Cortex of kidney (tissue), 1 donor: ENCODE measurements at places on chromosomes 7 and 10.

DNA sequence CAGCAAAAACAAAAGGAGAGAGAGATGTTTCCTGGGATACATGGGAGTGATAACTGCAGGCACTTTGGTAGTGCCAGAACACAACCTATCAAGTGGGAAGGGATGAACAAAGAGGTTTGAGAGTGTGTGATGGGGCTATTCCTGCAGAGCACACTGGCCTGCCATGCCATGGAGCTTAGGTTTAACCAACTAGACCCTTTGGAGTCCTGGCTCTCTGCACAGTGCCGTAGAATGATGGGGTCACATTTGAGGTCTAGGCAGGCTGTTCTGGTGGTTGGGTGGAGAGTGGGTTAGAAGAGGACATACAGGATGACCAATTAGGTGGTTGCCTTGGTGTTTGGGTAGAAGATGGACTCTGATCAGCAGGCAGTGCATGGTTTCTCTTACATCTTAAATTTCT lies 101.9 kb upstream of the HABP2 start:
- DNase-seq: no peak

DNA sequence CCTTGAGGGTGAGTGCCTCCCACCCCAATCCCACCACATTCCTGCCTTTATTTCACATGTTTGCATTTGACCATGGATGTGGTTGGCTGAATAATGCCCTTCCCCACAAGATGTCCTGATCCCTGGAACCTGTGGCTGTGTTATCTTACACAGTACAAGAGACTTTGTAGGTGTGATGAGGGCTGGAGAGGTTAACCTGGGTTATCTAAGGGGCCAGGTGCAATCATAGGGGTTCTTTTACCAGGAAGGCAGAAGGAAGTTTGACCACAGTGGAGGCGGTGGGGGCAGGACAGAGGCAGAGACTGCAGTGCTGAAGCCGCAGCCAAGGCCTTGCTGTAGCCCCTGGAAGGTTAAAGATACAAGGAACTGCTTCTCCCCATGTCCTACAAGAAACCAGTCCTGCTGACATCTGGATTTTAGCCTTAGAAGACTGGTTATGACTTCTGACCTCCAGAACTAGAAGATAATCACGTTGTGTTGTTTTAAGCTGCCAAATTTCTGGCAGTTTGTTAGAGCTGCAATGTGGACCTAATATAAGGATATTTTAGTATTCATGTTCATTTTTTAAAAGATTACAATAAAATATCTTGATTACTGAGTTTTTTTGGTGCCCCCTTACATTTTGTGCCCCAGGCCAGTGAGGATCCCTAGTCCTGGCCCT lies 136.6 kb downstream of the ARHGAP22 start:
- no peak for DNase-seq

- DNase-seq: no peak
Observed at GRCh38 chr7:80373429-80374032, 138.3 kb downstream of the GNAT3 start.

DNA sequence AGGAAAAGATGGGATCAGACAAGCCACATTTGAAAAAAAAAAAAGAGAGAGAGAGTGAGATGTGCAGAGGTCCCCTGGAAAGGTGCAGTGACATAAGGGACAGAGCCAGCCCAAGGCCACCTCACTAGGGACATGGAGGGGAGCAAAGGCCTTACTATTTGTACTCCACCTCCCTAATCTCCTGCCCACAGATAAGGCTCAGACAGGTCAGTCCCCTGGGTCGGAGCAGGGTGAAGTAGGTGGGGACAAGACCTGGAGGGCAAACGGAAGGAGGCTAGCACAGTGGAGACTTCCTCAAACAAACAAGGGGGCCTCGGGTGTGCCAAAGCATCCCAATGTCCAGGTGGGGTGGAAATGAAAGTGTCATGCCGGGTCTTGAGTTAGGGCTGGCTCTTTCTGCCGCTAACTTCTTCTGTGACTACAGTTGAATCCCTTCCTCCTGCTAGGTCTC lies 7.0 kb downstream of the PRF1 start:
- no peak for DNase-seq

GRCh38 chr7:26165950-26166683 lies 14.1 kb downstream of the NFE2L3 start:
- DNase-seq: no peak

DNA sequence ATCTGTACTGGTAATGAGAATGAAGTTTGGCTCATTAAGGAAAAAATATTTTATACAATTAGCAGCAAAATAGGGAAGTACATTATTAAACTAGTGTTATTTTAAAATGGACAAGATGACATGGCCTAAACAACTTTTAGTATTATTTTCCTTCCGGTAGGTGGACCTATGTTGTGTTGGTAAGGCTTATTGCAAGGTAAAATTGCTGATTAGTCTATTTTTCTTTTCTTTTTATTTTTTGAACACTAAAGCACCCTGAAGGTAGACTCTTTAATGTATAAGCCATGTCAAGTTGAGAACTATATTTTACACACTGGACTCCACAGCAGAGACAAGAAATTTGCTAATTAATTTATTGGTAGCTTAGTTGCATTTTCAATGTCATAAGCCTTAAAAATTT lies 239.5 kb upstream of the POT1 start:
- no peak for DNase-seq

GRCh38 chr10:125217990-125218675 lies 57.8 kb upstream of the CTBP2 start:
- no peak for DNase-seq

DNA sequence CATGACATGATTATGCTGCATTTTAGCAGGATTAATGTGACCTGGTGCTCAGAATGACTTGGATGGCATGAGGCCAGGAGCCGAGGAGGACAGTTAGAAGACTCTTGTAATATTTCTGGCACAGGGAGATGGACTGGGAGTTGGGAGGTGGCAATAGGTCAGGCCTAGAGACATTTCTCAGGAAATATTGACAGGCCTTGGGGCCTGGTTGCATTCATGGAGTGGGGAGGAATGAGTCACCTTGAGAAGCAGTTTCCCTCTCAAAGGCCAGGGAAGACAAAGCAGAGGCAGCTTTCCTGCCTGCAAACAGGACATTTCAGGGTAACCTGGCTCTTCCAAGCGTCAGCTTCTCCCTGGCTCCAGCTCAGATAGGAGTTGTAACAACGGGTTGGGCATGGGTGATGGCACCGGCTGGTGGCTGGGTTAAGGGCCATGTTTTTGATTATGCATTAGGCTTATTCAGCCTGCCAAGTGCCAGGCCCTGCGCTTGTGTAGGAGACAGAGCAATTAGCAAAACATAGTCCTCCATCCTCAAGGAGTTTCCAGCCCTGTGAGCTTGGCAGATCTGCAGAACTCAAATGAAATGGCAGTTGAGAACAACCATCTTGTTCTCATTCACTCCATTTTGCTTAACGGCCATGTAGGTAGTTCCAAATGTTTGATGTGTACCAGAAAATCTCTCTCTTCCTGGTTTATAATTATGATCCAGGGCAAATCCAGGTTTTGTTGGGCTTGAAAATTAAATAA lies 38.2 kb downstream of the HK1 start:
- no peak for DNase-seq

- no peak for DNase-seq
Observed at GRCh38 chr10:87594864-87595263, 64.8 kb upstream of the PAPSS2 start.

DNA sequence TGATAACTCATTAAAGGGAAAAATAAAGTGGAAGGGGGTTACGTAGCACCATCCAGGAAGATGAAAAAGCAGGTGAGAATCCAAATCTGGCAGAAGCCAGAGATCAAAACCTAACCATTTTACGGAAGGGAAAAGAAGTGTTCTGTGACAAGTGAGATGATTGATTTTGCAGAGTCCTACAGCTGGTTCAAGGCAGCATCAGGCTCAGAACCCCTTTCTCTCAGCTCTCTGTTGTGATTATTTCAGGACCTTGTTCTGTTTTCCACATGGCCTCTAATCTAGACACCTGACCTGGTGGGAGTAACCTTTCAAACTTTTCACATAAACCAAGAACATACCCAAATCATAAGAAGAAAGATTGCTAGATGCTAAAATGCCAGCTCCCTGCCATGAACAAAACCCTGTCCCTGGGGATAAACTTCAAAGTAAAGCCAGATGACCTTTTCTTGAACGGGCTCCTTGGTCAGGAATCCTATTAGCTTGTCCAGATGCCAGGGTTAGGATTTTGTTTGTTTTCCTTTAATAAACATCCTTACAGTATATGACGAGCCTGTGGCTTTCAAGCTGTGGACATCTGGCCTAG lies 5.9 kb downstream of the DUSP5 start:
- no peak for DNase-seq

DNA sequence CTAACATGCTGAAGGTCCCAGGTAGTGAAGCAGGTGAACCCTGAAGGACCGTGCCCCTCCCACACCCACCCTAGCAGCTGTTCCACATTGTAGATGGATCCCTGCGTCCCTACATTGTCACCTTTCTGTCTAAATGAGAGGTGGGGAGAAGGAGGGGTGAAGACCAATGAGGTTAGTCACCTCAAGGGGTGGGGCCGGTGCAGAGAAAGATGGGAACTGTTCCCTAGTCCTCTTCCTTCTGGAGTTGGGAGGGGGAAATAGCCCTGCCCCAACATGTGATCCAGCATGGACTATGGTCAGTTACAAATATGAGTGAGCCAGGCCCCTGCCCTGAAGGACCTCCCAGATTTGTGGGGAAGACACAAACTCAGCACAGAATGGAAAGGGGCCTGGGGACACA lies 124.5 kb downstream of the LHPP start:
- no peak for DNase-seq

- no peak for DNase-seq
Observed at GRCh38 chr10:86642021-86642420, 12.3 kb upstream of the OPN4 start.

DNA sequence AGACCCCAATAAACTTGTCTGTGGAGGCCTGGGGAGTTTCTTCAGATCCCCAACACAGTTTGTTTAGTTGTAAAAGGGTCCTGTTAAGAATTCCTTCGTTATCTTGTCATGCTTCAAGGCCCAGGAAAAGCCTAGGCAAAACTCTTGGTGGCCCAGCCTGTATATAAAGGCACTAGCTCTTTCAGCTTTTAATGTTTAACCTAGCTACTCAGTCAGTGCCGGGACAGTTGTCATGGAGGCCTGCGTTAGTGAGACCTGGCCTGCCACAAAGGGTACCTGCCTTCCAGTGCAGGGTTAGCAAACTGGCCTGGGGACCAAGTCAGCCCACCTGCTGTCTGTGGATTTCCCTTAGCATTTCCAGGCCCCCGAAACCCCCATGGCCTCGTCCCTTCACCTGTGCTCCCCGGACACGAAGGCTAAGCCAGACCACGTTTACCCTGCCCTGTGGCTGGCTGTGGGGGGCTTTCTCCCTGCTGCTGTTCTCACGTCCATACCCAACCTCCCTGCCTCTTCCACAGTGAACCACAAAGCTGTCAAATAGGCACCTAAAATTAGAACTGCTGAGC lies 96.9 kb upstream of the PPP2R2D start:
- no peak for DNase-seq

DNA sequence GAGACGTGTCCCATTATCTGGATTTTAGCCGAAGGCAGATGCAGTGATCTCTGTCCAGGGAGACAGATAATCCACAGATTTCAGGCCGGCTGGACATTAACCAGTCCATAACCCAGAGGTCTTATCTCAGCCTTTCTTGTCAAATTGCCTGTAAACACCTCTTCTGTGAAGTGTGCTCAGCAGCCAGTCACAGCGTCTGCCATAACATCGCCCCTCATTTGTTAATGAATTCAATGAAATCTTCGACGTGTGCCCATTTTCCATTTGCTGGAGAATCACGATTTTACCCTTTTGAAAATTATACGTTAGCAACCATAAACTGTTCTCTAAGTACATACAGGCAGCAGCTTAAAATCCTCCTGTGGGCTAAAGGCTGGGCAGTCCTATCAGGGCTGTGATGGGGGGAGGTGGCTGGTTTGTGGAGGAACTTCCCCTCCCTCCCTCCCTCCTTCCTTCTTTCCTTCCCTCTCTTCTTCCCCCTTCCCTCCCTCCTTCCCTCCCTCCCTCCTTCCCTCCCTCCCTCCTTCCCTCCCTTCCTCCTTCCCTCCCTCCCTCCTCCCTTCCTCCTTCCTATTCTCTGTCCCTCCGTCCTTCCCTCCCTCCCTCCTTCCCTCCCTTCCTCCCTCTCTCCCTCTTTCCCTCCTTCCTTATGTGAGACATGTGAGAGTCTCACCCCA lies 26.6 kb upstream of the FAM20C start:
- DNase-seq: no peak

- no peak for DNase-seq
Observed at GRCh38 chr10:111709603-111710002, 474.0 kb downstream of the GPAM start.

DNA sequence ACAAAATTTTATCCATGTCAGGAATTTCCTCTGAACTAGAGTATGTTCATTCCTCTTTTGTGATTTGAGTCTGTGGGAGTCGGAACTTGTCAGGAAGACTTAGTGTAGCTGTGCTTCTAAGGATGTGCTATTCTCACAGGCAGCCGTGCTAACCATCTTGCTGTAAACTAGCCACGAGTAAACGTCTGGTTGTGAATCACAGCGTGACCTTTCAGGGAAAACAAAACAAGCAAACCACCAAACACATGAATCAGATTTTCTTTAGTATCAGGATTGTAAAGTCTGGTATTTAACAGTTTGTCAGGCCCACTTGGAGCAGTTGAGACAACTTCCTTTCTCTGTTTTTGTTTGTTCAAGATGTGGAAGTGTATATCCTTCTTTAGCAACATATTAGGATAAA lies 32.0 kb downstream of the AUTS2 start:
- no peak for DNase-seq

DNA sequence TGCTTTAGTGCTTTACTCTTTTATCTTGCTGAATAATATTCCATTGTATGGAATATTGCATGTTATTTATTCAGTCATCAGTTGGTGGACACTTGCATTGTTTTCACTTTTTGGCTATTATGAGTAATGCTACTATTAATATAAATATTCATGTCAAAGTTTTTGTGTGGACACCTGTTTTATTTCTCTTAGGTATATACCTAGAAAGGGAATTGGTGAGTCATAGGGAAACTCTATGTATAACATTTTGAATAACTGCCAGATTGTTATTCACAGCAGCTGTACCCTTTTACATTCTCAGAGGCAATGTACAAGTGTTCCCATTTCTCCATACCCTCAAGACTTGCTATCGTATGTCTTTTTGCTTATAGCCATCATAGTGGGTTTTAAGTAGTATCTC lies 268.7 kb downstream of the SEMA3A start:
- no peak for DNase-seq

- DNase-seq: no peak
Observed at GRCh38 chr7:32536585-32536984, 41.3 kb downstream of the AVL9 start.

DNA sequence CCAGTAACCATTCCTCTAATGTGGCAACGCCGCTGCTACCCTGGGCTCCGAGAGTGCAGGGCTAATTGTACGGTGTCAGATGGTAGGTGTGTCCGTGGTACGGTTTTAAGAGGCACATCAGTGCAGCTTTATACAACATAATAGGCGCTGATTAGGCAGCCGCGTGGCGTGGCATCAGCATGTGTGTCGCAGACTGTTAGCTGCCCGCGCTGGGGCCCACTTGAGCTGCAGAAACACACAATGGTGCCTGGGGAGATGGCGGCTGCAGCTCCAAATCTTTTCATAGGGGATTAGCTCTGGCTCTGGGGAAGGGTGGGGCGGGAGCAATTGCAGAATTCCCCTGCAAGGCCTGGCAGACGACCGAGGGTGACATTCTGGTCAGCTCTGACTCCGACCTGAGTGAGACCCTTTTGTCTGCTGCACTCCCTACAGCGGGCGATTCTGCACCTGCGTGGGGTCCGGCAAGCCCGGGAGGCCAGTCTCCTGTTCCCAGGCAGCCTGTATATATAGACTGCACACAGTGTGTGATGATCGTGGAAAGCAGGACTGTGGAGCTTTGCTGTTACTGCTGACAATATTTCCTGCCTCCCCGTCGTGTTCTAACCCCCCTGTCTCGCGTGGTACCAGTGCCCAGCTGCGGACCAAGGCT lies 722.7 kb upstream of the CELF2 start:
- no peak for DNase-seq
